ENCODE measurements at places on chromosomes 2 and 18.
A peak's percentile ranks its signal among the peaks of the same experiment; 100 is the strongest.

- no peak for DNase-seq
Measured at GRCh38 chr2:10033251-10034006, 9.9 kb upstream of the KLF11 start.

- no peak for DNase-seq
Measured at GRCh38 chr2:219460424-219460926, 25.8 kb downstream of the SPEG start.

DNA sequence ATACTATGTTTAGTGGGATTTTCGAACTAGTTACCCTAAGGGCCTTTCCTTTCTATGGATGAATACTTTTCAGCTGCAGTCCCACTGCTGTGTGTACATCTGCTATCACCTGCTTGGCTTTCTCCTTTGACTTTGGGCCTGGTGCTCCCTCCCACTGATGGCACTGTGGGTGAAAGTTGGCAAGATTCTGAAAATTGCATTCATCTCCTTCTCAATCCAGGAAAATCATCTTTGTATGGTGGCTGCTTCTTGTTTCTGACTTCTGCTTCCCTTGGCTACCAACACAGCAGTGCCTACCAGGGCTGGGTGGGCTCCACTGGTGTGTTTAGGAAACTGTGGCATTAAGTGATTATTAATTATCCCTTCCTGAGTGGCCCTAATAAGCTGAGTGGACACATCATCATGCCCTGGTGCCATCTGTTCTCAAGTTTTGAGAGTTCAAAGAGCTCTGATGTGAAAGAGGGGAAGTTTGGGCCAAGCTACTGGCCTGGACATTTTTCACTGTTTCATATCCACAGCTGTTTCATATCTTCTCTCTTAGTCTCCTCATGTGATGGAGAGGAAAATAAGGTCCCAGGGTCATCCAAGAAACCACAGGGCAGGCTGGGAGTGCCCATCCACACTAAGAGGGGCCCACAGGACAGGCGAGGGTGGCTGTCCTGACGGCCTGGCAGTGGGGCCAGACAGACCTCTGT is 16.7 kb downstream of the HK2 start:
- no peak for DNase-seq

DNA sequence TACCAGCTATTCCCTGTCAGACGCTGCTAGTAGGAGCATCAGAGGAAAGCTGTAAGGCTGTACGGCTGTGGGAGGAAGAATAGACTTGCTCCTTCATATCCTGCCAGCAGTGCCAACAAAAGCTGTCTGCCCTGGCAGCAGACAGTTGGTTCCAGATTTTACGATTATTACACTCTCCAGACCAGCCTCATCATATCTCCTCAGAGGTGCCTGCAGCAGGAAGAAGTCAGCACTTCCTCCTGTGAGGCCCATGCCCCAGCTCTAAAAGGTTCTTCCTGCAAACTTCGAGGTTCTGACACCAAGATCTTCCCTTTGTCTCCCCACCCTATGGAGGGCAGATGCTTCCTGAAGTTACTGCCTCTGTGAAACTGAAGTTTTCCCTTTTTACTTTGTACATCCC is 537.7 kb upstream of the PKDCC start:
- DNase-seq, result no peak

DNA sequence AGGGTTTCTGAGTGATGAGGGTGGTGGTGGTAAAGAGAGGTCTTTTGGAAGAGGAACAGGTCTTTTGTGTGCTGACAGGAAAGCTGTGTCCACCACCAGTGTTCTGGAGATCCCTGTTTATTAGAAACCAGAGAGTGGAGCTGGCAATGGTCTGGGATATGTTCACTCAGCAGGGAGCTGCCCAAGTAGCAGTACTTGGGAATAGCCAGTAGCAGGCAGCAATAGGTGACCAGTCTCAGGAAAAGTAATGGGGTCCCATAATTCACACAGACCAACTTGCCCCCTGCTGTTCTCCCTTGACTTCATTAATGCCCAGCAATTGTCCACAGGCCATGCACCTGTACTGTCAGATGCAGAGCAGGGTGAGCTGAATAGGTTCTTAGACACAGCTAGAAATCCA is 1.8 kb downstream of the TSPYL6 start:
- DNase-seq, result no peak

- no peak for DNase-seq
Measured at GRCh38 chr2:215949991-215950404, 63.4 kb downstream of the MREG start.

DNA sequence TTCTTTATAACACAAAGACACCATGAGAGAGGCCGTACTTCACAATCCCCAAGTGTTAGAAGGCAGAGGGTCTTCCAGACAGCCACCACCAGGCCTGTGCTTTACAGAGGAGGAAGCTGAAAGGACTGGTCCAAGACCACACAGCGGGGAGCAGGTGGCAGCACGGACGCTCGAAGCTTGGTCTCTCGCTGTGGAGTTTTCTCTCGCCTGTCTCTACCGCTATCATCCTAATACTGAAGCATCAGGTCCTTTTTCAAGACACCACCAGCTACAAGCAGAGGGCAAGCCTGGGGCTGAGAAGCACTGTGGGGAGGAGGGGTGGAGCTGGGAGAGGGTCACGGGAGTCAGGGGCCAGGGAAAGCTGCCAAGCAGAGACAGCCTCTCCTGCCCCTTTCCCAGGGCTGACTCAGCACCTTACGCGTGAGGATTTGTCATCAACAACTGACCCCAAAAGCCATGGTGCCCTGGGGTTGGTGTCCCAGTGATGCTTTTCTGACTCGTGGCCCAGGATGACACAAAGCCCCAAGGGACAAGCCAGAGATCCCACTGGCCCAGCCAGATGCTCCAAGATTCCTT is 31.9 kb upstream of the FOSL2 start:
- peak; percentile 77 for DNase-seq

DNA sequence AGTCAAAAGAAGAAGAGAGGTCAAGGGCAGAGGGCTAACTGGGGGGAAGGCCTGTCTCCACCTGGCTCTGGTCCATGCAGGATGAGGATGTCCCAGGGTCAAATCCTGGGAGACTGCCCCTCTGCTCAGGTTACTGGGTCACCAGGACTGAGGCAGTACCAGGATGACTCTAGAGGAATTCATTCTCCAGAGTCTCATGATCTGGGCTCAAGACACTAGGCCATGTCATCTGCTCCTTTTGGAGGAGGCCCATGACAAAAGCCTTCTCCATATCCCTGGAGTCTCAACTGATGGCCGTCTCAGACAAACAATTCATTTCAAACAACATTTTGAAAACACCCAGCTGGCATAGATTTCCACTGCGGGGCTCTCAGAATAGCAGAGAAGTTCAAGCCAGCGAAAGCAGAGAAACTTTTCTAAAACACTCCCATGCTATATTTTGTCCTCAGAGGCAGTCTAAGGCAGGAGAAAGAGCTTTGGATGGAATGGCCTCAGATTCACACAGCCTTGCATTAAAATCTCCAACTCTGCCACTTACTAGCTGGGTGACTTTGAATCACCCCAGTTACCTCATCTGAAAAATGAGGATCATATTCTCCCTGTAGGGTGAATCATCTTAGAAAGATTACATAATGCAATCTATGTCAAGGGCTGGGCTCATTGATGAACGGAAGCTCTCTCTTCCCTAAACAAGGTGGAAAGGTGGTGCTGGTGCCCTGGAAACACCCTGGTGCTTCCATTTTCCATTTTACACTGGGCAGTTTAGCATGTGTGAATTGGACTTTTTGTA is 48.8 kb upstream of the LCLAT1 start:
- DNase-seq, result no peak

DNA sequence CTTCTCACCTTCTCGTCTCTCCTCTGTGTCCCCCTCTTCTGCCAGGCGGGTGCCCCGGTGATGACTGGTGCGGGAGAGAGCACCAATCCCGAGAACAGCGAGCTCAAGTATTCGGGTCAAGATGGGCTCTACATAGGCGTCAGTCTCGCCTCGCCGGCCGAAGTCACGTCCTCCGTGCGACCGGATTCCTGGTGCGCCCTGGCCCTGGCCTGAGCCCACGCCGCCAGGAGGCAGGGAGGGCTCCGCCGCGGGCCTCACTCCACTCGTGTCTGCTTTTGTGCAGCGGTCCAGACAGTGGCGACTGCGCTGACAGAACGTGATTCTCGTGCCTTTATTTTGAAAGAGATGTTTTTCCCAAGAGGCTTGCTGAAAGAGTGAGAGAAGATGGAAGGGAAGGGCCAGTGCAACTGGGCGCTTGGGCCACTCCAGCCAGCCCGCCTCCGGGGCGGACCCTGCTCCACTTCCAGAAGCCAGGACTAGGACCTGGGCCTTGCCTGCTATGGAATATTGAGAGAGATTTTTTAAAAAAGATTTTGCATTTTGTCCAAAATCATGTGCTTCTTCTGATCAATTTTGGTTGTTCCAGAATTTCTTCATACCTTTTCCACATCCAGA is 31.3 kb downstream of the GATA6 start:
- DNase-seq, result no peak

GRCh38 chr2:43178602-43179542 is 47.5 kb downstream of the ZFP36L2 start:
- peak; percentile 51 for DNase-seq

DNA sequence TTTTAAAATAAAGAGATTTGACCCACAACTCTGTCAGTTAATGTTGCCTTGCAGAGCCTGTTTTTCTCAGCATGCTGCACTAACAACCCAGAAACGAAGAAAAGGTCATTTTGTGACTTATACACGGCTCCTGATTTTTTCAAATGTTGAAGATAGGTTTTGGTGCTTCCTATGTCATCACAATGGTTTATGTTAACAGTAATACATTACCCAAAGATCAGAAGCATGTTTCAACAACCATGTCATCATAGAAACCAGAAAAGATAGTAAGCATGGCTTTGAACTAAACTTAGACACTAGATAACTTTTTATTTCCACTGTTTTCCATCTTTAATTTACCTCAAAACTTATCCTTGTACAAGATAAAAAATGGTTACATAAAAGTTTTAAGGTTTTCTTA is 10.1 kb downstream of the BAZ2B start:
- no peak for DNase-seq

GRCh38 chr2:96528006-96528699 is 8.4 kb upstream of the ARID5A start:
- DNase-seq, result peak; percentile 49

GRCh38 chr2:55119711-55120487 is 69.6 kb upstream of the RTN4 start:
- no peak for DNase-seq

DNA sequence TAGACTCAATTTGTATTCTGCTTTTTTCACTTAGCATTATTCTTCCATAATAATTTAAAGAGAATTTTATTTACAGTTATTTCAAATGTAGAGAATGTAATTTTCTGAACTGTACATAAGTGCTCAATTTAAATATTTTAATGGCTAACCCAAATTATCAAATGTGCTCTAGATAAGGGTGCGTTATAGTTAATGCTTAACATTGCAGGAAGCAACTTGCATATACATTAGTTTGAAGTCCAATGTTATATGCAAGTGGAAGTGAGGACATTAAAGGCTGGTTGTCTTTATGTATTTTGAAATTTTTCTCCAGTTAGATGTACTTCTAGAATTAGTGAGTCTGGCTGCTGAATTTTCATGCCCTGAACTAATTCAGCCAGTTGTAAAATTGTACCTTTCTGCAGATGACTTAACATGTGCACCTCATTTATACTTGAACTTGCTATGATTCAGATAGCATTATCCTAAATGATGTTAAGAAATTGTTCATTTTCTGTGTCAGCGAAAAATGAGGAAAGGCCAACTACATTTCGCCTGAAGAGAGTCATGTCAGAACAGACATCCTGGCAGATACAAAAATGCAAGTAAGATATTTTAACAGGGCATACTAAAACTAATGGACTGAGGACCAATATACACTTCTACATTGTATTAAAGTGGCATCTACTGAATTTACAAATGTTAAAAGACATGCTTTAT is 59.2 kb upstream of the GAREM1 start:
- DNase-seq, result no peak

- DNase-seq, result peak; percentile 19
Measured at GRCh38 chr2:197599285-197599965, 76.0 kb downstream of the RFTN2 start.

GRCh38 chr18:21321711-21322110 is 79.7 kb downstream of the GREB1L start:
- no peak for DNase-seq

- DNase-seq, result no peak
Measured at GRCh38 chr2:149743842-149744448, 156.4 kb upstream of the MMADHC start.

- no peak for DNase-seq
Measured at GRCh38 chr18:61898640-61899101, 5.9 kb upstream of the RNF152 start.

- no peak for DNase-seq
Measured at GRCh38 chr18:45801416-45802004, 24.0 kb upstream of the SIGLEC15 start.

DNA sequence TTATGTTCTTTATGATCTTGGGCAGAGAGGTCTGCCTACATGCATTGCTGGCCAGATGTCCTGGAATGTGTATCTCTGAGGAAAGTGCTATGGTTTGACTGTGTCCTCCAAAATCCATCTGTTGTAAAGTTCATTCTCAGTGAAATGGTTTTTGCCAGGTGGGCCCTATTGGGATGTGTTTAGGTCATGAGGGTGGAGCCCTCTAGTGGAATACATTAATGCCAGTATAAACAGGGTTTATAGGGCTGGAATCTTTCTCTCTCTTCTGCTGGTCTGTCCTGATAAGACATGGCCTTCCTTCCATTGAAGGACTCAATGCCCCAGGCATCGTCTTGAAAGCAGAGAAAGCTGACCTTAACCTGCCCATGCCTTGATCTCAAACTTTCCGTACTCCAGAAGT is 258.5 kb downstream of the RPIA start:
- no peak for DNase-seq

GRCh38 chr2:239014458-239015217 is 166.8 kb downstream of the TWIST2 start:
- no peak for DNase-seq

GRCh38 chr2:231640641-231641111 is 48.0 kb downstream of the TEX44 start:
- peak; percentile 31 for DNase-seq

DNA sequence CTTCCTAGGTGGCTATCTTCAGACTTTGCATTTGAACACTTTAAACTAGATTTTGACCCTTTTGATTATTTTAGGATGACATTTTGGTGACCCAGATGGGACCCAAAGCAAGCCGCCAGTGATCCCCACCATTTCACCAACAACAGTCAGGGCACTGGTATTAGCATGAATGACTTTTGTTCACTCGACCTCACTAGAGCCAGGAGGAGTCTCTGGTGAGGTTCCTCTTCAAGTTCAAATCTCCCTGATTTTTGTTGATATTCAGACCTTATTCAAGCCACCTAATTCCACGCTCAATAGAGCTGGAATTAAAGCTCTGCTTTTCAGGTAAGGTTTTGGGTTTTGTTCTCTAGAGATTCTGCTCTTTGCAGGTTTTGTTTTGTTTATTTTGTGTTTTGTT is 202.3 kb downstream of the MREG start:
- no peak for DNase-seq

DNA sequence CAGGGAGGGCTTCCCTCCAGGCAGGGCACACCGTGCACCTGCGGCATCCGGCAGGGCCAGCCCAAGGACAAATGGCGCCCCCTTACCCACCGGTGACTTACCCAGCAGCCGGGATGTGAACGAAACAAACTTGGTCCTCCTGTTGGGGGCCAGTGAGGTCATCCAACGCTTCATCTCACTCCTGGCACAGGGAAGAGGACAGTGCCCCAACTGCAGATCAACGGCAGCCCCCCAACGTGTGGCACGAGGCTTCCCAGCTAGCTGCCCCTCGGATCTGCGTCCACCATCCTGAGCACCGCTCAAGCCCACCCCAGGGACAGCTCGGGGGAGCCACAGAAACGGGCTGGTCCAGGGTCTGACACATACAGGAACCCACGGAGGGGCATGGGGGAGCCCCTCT is 12.0 kb downstream of the SNORC start:
- DNase-seq, result no peak
